Hematopoietic multipotent progenitor cell treated with erythropoietin and hydrocortisone succinate and interleukin-3 and kit ligand, for 4 days (in vitro differentiated cells): ENCODE measurements at places on chromosomes 5 and 9.
A peak's percentile ranks its signal among the peaks of the same experiment; 100 is the strongest.

- DNase-seq: peak; percentile 22
Observed at GRCh38 chr9:107914151-107914550, 424.6 kb upstream of the KLF4 start.

GRCh38 chr9:76607730-76608436, 148.9 kb downstream of the GCNT1 start:
- DNase-seq: peak; percentile 70

- no peak for DNase-seq
Observed at GRCh38 chr5:112960863-112961504, 15.6 kb upstream of the DCP2 start.

- DNase-seq: no peak
Observed at GRCh38 chr5:177434437-177434836, 8.0 kb downstream of the GRK6 start.

- DNase-seq: no peak
Observed at GRCh38 chr5:85266692-85267091, 882.0 kb upstream of the EDIL3 start.

- no peak for DNase-seq
Observed at GRCh38 chr5:169923988-169924387, 56.3 kb downstream of the INSYN2B start.

- DNase-seq: no peak
Observed at GRCh38 chr9:120463765-120464164, 116.2 kb downstream of the CDK5RAP2 start.

DNA sequence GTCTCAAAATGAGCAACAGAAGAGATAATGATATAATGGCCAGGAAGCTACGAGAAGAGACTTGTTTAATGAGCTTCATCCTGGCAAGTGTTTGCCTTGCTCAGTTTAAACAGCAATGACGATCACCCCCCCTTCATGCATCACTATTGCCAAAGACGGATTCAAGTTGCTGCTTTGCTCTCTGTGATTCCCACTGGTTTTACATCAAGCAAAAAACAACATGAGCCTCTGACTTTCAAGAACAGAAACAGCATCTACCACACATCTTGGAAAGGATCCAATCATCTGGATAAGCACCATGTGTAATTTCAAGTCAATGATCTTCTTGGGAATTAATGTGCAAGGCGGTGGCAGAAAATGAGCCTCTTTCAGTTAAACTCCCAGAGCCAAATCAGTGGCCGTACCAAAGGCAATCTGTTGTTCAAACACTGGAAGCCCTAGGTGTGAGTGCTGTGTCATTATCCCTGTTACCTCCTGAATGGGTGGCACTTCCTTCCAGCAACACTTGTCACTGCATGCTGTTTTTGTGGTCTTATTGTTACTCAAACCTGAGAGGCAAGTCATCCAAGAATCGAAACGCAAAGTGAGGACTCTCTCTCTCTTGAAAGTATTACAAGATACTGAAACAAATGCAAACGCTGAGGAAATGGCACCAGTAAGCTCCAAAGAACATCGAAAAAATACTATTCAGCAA, 72.8 kb downstream of the MED27 start:
- DNase-seq: peak; percentile 3

DNA sequence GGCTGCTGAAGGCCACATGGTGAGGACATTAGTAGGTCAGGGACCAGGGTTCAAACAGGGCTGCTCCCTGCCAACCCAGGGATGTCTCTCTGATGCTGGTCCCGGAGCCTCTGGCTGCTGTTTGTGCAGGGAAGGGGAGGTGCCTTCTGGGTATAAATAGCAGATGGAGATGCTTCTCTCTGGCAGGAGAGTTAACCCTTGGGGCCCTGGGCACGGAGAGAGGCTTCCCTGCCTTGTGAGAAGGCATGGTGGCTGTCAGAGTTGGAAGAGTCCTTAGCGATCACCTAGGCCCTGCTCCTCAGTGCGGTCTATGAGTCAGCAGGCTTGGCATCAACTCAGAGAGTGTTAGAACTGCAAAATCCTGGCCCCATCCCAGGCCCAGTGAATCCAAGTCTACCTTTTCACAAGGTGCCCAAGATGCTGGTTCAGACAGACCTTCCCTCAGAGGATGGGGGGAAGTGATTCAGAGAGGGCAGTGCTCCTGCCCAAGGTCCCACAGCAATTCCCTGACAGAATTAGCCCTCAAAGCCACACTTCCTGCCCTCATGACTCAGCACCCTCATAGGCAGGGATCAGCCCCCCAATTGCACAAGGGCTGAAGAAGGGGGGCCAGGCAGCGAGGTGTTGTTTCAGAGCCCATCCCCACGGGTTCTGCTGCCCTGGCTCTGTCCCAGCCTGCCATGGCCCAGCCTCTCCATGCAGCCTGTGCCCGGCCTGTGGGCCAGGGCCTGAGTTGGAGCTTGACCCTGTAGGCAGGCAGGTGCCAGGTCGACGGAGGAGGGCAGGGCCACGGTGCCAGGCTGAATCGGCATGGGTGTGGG, 25.6 kb downstream of the CAMK2A start:
- peak; percentile 67 for DNase-seq

- no peak for DNase-seq
Observed at GRCh38 chr9:117887383-117887782, 183.2 kb downstream of the TLR4 start.

- DNase-seq: no peak
Observed at GRCh38 chr5:5483880-5484598, 61.6 kb downstream of the ICE1 start.

- DNase-seq: no peak
Observed at GRCh38 chr5:168721966-168722365, 142.8 kb upstream of the PANK3 start.

- DNase-seq: no peak
Observed at GRCh38 chr9:14531341-14532269, 161.6 kb downstream of the ZDHHC21 start.

- DNase-seq: no peak
Observed at GRCh38 chr5:21593261-21593660, 1259.9 kb downstream of the CDH12 start.

DNA sequence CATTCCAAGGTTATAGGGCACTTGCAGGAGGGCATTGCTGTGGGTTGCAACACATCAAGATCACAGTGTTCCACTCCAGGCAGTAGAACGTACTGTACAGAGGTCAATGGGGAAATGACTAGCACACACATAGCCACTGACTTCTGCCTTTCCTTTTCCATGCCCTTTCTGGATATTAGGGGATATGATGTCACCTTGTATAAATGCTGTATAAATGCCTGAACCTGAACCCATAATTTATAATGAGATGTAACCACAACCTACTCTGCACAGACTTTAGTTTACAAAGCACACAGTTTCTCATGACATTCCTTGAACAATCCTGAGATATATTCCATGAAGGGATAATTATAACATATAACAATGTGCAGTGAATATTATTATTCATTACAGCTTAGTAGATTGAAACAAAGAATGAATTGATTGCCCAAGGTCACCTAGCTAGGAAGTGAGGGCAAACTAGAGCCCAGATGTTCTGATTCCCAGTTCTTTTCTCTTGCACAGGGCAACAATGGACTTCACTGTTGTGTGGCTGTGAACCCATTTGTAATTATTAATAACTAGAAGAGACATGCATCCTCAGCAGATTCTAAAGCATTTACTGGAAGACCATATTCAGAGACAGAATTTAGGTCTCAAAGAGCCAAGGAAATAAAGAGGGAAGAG, 5.6 kb upstream of the ABLIM3 start:
- no peak for DNase-seq

DNA sequence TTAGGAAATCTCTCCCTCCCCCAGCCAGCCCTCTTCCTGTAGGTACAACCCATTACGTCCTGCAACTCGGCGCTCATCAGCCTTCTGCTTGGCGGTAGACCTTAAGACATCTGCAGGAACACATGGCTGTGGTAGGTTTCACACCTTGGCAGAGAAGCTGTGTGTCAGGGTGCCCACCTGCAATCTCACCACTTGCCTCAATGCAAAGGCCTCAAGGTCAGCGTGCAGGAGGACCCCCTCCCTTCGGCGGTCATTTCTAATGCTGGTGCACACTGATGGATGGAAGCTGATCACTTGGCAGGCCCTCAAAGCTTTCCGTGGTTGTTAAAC, 67.3 kb downstream of the CRB2 start:
- no peak for DNase-seq

GRCh38 chr9:102435427-102435826, 559.7 kb upstream of the CYLC2 start:
- no peak for DNase-seq

DNA sequence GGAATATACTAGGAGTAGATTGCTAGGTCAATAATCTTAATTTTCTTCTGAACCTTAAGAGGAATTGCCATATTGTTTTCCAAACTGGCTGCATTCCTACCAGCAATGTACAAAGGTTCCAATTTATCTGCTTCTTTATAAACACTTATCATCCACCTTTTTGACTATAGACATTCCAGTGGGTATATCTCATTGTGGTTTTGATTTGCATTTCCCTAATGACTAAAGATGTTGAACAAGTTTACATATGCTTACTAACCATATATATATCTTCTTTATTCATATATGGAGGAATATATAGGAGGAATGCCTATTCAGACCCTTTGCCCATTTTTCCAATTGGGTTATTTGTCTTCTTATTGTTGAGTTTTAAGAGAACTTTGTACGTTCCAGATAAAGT, 7.6 kb downstream of the DNAJC18 start:
- DNase-seq: no peak

GRCh38 chr5:25944786-25945185, 1093.6 kb downstream of the CDH9 start:
- DNase-seq: no peak

- no peak for DNase-seq
Observed at GRCh38 chr9:93822229-93822628, 132.9 kb downstream of the BARX1 start.

- DNase-seq: peak; percentile 7
Observed at GRCh38 chr9:15785584-15785983, 232.7 kb downstream of the CCDC171 start.

DNA sequence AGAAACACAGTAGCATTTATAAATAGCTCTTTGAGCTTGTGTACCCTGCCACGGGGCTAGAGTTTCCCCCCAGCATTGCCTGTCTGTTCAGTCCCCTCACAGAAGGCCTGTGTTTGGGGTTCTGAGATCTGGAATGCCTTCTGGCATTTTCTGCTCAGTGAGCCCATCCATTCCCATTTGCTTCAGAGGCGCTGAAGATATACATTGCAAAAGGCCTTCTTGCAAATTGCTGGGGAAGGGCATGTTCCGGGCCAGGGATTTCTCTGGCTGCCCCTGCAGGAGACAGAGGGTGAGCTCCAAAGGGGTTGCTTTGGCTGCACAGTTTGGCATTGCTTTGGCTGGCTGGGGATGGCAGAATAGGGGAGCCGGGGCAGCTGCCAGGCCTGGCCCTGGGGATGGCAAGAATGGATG, 308.4 kb downstream of the MSX2 start:
- no peak for DNase-seq

DNA sequence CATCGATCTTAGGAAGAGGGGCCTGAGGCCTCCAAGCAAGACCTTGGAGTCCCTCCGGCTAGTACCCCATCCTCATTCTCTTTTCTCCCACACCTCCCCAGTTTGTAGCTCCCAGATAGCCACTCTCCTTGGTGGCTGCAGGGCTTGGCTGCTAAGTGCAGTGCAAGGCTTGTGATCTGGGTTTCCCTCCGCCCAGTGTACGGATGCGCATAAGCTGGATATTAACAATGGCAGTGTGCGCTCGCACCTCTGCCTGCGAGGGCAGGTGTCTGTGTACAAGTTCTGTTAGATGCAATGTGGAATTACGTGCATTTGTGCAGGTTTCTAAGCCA, 71.0 kb upstream of the TBCA start:
- no peak for DNase-seq

- DNase-seq: no peak
Observed at GRCh38 chr5:54083851-54084250, 226.5 kb downstream of the ARL15 start.

GRCh38 chr5:106523852-106524251, 1146.9 kb downstream of the EFNA5 start:
- DNase-seq: no peak

DNA sequence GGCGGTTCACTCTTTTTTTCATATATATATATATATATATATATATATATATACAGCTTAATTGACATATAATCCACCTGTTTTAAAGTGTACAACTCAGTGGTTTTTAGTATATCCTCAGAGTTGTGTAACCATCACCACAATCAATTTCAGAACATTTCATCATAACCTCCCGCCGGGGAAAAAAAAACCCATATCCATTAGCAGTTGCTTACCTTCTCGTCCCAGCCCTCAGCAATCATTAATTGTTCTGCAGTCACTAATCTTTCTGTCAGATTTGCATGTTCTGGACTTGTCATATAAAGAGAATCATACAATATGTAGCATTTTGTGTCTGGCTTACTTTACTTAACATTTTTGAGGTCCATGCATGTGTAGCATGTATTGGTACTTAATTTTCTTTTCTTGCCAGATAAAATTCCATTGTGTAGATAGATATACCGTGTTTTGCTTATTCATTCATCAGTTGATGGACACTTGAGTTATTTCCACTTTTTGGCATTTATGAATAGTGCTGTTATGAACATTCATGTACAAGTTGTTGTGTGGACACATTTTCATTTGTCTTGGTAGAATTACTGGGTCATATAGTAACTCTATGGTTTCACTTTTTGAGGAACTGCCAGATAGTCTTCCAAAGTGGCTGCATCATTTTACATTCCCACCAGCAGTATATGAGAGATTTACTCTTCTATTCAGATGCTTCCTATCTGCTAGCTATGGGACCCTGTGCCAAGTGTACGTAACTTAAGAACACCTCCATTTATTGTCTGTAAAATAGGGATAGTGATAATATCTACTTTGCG, 3.5 kb upstream of the RNF145 start:
- peak; percentile 49 for DNase-seq

GRCh38 chr5:151811593-151812321, 40.0 kb downstream of the G3BP1 start:
- DNase-seq: no peak

DNA sequence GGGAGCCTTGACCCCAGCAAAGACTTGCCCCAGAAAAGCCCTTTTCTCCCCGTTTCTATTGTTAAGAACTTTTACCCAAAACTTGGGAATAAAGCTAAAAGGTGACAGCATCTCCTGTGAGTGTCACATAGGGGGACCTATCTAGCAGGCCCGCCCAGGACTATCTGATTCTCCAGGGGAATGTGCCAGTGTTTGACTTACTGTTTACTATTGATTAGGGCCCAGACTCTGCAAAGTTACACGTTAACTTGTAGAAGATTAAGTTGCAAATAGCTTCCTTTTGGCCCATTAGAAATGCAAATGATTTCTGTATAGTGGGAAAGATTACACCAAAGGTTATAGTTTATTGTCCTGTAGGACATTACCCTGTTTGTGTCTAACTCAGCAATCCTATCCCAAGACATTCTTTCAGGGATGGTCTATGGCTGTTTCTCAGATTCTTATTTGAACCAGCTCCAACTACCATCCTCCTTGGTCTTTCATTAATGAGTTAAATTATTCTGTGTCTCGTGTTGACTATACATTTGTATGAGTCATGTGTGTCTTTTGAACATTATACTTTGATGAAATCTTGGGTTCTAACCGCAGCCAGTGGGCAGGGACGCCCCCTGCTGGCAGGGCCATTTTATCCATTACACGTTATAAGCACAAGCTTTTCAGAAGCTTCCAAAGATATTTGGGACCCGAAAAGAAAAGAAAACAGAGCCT, 60.7 kb downstream of the HRH2 start:
- DNase-seq: peak; percentile 81

GRCh38 chr9:68495247-68495646, 45.4 kb downstream of the TMEM252 start:
- DNase-seq: no peak
